ENCODE measurements at places on chromosomes 5 and 9.

GRCh38 chr9:97046228-97046627 lies 7.3 kb upstream of the CTSV start:
- DNase-seq, result no peak

DNA sequence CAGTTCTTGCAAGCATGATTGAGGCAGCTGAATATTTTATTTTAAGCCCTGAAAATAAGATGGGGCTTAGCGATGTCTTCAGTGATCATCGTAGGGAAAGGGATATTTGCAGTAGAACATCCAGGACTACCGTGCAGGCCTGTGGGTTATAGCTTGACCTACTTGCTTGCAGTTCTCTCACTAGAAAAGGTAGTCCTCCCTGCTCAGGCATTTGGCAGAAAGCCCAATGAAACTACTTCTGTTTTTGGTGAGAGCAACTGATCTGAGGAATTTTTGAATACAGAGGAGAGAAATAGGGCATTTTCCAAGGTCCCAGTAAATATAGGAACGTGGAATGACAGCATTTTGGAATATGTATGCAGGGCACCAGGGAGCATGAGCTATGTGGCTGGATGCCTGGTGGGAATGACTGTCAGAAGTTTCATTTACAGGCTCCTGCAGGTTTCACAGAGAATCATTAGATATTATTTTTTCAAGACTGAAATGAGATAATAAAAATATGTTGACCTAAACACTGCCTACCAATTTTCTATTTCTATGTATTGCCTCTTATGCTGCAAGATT lies 417.9 kb upstream of the ACTBL2 start:
- DNase-seq, result no peak

DNA sequence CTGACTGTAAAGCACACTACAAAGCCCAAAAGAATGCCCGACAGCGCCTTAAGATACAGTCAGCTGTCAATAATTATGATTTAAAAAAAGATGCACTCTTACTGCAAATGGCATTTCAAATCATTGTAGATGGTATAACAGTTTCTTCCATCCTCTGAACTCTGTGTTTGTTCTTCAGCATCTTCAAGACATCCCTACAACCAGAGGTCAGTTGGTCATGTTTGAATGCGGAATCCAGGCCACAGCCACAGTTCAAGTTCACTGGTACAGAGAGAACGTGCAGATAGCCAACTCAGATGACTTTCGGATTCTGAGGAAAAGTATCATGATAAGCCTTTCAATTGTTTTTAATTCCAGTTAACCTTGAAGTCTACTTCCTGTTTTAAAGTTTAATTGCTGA lies 8.7 kb upstream of the MYOT start:
- no peak for DNase-seq

DNA sequence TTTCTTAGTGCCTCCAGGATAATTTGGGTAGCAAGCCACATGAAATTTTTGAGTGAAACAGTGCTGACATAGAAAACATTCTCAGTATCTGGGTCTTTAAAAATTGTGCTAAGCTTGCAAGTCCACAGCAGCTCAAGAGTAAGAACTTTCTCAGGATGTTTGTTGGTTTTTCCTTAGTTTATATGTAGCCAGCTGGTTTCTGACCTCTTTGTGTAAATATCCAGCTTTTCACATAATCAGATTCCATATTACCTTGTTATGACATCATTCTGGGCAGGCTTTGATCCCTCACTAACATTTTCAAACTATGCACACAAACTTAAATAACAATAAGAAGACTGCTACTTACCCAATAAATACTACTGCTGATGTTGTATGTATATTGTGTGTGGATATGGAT lies 82.9 kb upstream of the VCAN start:
- no peak for DNase-seq

GRCh38 chr5:154277499-154277898 lies 87.0 kb downstream of the GALNT10 start:
- no peak for DNase-seq

DNA sequence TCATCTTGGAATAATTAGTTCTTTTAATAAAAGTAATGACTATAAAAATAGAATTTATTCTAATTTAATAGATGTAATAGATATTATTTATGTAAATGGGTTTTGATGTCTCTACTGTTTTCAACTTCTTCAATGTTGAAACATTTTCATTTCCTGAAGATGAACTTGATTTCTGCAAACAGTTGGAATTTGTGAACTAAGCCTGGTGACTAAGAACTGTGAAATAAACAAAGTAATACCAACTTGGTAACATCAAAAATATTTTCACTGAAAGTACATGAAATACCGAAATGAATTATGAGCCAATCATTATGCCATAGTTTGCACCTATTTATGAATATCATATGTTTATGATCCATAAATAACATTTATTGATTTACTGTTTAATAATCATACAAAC lies 143.8 kb upstream of the FGF10 start:
- no peak for DNase-seq

- no peak for DNase-seq
Measured at GRCh38 chr9:124512806-124513204, 5.6 kb upstream of the NR5A1 start.

- no peak for DNase-seq
Measured at GRCh38 chr5:179288809-179289185, 56.5 kb downstream of the ADAMTS2 start.

GRCh38 chr9:135886147-135886981 lies 21.0 kb downstream of the CAMSAP1 start:
- no peak for DNase-seq

- DNase-seq, result no peak
Measured at GRCh38 chr9:125690679-125691078, 16.3 kb downstream of the MAPKAP1 start.

- DNase-seq, result peak; percentile 77
Measured at GRCh38 chr5:150904479-150905311, at the start of gene ZNF300. TSS of gene ZNF300 (minus strand) at chr5:150904980. CDS start at chr5:150903155, 1,825 bp downstream.

DNA sequence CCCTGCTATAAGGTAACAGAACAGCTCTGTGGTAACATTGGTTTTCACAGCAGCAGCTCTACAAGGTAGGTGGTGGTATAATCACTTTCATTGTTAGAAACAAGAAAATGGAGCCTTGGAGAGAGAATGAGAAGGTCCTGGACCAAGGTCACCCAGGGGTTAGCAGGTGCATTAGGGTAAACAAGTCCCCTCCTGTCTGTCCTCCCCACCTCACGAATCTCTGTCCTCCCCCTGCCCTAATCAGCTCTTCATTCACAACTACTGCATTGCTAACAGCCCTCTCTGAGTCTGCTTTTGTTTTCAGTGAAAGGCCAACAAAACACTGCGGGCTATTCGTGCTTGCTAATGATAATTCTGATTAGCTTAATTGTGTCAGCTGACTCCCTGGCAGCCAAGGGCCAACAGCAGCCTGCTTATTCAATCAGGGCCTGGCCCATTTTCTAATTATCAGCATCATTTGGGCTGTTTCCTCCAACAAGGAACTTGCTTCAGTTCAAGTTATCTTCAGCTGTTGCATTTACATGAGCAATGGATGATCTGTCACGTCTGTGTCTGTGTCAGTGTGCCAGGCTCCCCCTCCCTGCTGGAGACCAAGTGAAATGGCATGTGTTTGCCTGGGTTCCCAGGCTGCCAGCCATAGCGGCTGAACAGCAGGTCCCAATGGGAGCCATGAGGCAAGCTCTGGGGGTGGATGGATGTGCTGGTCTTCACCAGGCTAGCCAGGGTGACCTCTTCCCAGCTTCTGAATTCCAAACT lies 56.7 kb upstream of the EQTN start:
- DNase-seq, result no peak

DNA sequence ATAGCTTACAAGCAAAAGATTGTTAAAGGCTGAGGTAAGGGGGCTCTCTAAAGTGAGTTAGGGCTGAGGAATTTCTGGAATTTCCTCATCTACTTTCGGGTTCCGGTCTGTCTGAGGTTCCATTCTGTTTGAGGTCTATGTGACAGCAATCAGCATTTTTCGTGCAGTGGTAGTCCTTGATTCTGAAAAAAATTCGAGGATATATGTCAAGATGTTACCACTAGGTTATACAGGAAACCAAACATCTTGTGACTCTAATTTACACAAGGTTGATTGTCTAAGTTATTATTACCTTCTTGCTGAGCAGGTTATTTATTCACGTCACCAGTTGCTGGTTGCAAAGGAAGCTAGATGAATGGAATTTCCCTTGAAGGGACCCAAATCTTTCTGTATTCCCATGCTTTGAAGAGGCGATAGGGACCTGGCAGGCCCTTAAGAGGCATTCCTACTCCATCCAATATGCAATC lies 35.2 kb downstream of the RLN2 start:
- peak; percentile 44 for DNase-seq

- no peak for DNase-seq
Measured at GRCh38 chr5:96875791-96876291, 459 bp upstream of the ERAP2 start.

DNA sequence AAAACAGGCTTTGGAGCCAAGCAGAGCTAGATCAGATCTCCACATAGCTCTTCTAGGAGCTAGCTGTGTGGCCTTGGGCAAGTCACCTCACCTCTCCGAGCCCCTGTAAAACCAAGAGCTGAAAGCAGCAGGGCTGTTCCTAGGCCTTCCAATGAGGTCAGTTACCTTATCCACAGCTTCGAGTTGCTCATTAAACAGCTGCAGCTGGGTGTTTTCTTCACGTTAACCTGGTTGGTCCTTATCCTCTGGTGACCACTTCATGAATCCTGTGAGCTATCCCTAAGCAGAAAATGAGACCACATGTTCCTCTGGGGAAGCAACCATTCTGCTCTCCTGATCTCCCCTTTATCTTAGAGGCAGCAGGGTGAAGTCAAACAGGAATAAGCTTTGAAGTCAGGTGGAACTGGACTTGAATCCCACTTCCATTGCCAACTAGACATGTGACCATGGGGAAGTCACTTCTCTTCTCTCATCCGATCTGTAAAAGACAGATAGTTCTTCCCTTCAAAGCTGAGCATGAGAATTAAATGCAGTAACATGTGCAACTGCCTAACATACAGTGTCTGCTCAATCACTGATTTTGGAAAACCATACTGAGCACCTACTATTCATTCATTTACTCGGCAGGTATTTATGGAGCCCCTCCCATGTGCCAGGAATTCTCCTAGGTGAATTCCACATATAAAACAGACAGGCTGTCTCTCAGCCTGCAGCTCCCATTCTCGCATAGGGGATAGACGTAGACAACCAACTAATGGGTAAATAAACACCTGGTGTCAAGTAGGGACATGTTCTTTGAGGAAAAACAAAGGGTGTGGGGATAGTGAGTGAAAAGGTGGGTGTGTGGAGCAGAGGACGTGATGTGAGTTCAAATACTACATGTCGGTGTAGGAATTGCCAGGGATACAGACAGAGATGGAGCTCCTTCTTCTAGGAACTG lies 111.7 kb upstream of the BOD1 start:
- no peak for DNase-seq

DNA sequence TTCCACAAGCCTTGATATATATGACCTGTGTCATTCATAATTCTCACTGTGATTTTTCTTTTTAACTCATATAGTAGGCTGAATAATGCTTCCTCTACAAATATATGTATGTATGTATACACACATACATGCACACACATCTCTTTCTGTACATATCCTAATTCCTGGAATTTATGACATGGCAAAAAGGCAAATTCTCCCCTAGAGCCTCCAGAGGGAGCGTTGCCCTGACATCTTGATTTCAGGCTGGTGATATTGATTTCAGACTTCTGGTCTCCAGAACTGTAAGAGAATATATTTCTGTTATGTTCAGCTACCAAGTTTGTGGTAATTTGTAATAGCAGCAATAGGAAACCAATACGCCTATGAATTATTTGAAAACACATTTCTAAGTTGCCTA lies 166.6 kb upstream of the GAS1 start:
- no peak for DNase-seq

DNA sequence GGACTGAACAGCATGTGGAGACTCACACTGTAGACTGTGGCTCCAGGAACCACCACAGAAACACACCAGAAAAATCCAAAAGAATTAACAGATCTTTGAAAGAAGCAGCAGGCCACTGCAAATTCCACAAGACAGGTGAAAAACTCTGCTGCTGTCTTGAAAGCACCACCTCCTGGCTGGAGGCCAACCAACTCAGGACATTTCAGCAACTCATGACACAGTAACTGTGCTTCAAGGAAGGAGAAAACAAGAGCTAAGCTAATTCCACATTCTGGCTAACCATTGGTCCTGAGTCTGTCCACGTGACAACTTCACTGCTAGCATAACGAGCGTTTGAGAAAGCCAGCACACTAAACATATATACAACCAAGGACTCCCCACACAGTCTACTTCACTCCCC lies 625.1 kb downstream of the PRELID2 start:
- no peak for DNase-seq

DNA sequence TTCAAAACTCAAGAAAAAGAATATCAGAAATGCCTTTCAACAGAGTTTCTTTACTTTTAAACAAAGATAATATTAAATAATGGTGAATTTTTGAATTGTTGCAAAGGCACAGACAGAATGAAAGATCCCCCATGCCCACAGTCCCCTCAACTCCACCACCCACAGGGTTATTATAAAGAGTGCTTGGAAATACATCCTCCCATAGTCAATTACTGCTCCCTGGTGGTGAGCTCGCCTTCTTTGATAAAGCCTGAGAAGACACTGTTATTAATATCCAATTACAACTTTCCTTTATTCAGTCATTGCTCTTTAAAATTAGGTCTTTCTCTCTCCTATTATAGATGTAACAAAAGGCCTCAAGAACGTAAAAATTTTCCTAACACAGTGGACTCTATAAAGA lies 490.2 kb upstream of the RORB start:
- DNase-seq, result no peak

DNA sequence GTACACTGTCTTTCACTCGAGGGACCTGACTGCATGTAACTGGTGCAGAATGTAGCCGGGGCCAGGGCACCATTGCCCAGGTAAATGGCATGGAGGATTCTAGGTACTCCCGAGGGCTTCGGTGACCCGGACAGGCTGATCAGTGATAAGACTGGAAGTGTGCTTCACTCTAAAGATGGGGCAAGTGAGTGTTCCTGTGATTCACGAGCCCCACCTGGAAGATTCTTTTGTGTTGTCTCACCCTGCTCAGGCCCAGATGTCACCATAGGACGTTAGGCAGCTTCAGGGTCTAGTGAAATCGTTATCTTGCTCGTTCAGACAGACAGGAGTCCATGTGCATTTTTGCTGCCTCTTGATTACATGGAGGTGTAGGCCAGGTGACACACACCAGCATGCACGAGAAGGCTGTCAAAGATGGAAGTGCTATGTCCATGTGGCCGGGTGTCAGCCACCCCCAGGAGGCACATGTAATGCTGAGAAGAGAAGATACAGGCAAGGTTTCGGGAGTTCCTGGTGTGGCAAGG lies 73.9 kb downstream of the WNK2 start:
- DNase-seq, result no peak

GRCh38 chr9:69623276-69623675 lies 48.9 kb downstream of the APBA1 start:
- DNase-seq, result no peak

DNA sequence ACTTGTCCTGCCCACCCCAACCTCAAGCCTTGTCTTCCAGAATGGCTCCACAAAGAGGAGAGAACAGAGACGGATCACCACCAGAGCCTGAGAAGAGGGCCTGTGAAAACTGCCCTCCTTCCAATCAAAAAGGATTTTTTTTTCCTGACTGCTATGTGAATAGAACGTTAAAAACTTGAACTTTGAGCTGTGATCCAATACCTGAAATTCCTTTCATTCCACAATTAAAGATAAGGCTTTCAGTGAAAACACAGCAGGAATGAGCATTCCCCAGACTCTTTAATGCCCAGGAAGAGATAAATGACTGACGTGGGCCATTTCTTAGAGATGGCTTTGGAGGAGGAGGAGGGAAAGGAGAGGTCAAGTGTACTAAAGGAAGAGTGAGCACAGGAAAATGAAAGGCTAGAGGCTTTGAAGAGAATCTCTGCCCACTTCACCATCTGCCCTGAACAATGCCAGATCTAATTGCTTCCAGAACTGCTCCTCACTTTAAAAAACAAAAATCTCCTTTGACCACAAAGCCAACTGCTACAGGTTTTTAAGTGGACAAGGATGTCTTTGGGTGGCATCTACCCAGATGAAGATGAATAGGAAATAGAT lies 177.9 kb upstream of the MAP3K1 start:
- peak; percentile 24 for DNase-seq

Measured in hepatic stellate cell (primary cell).